ENCODE measurements at places on chromosomes 6 and 20.

DNA sequence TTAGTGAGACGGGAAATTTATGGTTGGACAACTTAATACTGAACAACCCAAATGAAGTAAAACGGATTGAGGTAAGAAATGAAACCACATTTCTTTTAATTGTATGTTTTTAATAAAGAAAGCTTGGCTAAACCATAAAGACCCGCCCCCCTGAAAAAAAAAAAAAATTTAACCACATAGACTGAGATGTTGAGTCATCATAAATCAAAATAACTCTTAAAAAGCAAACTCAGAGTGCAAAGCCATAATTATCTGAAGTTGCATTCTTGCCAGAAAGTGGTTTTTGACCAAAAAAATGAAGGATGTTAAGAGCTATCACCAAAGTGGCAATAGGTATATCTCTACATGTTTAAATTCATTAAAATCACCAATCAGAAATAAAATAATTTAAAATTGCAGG is 101.8 kb upstream of the COL21A1 start:
- DNase-seq = no peak

DNA sequence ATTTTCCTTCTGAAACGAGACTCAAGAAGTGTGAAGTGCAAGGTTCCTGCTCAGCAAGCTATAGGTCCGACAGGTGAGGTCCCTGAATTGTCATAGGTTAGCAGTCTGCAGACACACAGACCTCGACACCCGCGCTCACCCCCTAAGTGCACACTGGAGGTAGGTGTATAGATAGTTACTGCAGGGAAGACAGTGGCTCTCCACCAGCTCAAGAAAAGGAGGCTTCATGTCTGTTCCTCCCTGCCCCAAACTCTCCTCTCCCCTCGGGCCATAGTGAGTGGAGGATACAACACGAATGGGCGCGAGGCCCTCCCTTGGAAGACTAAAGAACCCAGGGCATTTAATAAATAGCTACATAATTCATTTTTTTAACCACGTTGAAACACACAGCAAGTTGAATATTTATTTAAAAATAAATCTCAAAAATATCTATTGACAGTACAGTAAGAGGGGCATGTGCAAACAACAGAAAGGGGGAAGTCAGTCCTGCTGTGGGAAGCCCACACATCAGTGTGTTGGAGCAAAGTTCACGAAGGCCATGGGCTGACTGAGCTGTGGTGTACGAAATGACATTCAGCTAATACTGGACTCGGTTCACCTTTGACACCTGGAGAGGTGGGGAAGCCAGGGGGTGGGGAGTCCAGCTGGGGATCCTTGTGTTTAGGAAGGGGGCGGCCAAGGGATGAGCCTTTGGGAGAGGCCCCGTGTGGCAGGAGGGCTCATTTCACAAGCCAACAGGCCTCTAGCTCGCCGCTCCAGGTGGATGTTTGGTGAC is 10.7 kb downstream of the SPATA2 start:
- no peak for DNase-seq

DNA sequence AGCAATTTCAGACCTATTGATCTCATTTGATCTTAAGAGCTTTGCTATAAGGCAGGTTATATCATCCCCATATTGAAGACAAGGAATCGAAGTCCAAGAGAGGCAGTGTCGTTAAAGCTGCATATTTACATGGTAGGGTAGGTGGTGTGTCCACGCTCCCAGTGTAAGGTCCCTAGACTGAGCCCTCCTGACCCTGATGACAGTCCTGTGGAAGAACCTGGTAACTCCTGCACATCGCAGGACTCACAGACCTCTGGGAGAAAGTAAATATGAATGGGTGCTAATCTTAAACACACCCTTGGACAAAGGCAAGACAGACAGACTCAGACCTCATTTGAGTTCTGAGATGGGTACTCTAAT is 602 bp upstream of the HLA-DPB1 start:
- no peak for DNase-seq

- DNase-seq = no peak
Measured at GRCh38 chr6:36426622-36427021, 16.0 kb downstream of the PXT1 start.
